ENCODE measurements at places on chromosomes 2 and 18.

GRCh38 chr18:78807668-78808067 lies 171.9 kb upstream of the SALL3 start:
- DNase-seq = no peak

DNA sequence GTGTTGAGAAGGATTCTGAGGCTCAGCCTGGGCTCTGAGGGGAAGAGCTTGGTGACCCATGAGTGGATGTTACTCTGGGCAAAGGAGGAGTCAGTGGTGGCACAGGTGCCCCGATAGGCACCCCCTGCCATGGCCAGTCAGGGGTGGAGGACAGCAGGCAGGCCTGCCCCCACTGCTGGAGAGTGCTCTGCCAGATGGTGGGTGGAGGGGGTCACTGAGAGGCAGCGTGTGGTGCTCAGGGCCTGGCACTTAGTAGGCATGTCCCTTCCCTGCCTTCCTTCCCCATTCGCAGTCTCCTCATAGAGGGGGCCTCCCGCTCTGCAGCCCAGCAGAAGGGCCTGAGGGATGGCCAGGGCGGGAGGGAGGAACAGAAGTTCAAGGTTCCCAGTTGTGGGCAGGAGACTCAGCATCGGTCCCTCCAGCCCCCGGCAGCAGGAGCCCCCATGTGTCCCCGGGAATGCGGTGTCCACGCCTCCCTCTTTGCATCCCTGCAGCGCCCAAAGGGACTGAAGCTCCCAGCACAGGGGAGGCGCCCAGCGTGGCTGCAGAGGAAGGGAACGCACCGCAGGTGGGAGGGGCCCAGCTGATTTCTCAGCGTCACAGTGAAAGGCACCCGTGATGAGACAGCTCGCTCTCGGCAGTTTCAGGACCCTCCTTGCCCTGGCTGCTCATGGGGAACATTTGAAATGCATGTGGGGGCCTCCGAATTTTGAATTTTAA lies 5.7 kb upstream of the SNED1 start:
- no peak for DNase-seq

DNA sequence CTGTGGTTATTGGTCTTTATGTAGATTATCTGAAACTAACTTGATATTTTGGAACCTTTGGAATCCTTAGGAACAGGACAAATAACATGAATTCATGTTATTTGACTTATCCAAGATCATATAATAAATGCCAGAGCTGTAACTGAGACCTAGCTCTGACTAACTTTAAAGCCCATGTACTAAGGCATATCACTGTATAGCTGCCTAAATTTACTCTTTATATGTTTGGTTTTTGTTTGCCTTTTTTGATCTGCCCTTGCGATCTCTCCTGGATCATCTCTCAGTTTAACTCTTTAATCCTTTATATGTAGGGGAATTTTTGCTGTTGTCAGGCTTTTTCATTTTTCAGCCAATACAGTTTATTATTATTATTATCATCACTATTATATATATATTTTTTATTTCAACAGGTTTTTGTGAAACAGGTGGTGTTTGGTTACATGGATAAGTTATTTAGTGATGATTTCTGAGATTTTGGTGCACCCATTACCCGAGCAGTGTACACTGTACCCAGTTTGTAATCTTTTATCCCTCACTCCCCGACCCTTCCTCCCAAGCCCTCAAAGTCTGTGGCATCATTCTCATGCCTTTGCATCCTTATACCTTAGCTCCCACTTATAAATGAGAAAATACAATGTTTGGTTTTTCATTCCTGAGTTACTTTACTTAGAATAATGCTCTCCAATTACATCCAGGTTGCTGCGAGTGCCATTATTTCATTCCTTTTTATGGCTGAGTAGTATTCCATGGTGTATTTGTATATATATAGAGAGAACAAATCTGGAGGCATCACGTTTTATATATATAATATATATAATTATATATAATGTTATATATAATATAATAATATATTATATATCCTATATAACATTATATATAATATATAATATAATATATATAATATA lies 48.9 kb downstream of the APLF start:
- DNase-seq = no peak

DNA sequence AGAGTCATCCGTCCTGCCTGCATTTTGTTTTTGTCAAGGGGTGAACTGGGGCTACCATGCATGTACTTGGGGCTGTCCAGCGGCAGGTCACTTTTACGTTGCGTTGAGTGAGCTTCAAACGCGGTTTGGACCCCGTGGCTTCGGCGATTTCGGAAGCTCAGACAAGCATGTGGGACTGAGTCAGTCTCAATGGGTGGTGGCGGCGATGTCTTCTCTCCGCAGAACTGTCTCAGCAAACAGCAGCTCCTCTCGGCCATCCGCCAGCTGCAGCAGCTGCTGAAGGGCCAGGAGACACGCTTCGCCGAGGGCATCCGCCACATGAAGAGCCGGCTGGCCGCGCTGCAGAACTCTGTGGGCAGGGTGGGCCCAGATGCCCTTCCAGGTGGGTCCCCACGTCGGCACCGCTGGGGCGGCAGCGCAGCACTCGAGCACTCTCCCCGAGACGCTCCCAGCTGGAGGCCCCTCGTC lies 21.3 kb downstream of the FBLN7 start:
- DNase-seq = peak; percentile 32

- no peak for DNase-seq
Observed at GRCh38 chr2:14348247-14348646, 284.3 kb upstream of the LRATD1 start.
